NCI-H446 (cell line): ENCODE measurements at places on chromosomes 7 and 10.

DNA sequence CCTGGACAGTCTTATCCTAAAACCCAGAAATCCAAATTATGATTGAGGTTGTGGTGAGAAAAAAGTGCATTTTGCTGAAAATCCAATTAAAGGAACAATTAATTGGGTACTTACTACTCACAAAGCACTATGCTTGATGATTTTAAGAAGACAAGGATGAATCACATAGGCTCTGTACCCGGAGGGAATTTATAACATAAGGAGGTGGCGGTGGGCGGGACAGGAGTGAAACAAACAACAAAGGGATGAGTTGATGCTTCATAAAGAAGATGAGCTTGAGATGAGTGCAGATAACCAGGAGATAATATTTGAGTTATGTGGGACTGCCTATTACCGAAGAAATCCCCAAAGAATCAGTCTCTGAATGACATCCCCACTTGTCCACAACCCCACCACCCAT, 171.1 kb upstream of the FZD8 start:
- no peak for DNase-seq

- no peak for DNase-seq
Measured at GRCh38 chr7:122412441-122412840, 107.9 kb upstream of the FEZF1 start.

GRCh38 chr7:19519443-19520021, 189.3 kb downstream of the POLR1F start:
- DNase-seq: peak; percentile 24

- DNase-seq: no peak
Measured at GRCh38 chr10:47285381-47286115, 14.4 kb upstream of the GDF10 start.

GRCh38 chr7:80682744-80683143, 44.3 kb downstream of the CD36 start:
- no peak for DNase-seq

- DNase-seq: no peak
Measured at GRCh38 chr10:32059472-32059871, 3.2 kb upstream of the KIF5B start.

DNA sequence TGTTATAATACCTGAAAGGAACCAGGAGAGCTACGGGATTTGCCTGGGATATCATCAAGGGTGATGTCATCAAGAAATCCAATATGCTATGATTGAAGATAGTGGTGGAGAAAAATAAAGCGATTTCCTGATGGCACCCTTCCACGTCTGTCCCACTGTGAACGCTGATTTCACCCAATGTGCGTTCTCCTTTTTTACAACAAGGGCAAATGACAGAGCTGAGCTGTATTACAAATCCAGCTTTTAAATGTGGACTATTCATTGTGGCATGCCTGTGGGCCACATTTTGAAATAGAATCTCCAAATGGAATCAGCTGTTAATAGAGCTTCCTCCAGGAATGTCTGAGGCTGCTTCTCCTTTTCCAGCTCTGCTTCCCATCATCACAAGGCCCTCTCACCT, 23.3 kb downstream of the SLC13A4 start:
- DNase-seq: no peak

DNA sequence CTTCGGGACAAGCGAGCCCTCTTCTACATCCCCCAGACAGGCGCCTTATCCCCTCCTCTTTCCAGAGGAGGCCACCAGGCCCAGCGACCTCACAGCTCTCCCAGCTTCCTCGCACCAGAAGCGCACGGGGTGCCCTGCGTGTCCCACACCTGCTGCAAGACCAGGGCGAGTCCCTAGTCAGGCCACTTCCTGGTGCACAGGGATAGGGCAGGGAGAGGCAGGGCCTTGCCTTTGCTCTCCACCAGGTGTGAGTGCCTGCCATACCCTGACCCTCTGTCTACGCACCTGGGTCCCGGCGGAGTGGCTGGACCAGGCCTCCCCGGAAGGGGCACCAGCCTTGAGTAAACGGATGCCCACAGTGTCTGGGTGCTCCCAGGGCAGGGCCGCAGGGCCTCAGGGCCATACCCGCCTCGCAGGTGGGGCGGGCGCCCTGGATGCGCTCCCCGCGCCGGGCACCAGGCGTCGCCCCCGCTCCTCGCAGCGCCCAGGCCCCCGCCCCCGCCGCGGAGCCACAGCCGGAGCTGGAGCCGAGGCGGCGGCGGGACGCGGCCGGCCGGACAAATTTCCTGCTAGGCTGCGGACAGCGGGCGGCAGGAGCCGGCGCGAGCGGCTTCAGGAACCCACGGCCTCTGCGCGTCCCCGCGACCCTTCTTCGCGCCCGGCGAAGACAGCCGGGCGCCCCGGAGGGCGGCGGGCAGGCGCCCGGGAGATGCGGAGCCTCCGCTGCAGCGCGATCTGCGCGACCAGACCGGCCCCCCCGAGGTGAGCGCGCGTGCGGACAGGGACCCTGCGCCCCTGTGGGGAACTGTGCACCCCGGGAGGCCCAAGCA, at the start of gene PTPRE:
Gene PTPRE (plus strand): TSS at position 556 of the 830 bp plus-strand sequence. CDS start 133,779 bp downstream, outside the sequence.
- DNase-seq: no peak

- DNase-seq: peak; percentile 93
Measured at GRCh38 chr7:65872776-65873581, at the start of gene VKORC1L1. TSS of gene VKORC1L1 (plus strand) at chr7:65873074. CDS start at chr7:65873372, 298 bp downstream.

GRCh38 chr10:1928606-1929005, 191.3 kb upstream of the ADARB2 start:
- no peak for DNase-seq

- no peak for DNase-seq
Measured at GRCh38 chr10:61987951-61988379, 86.5 kb downstream of the ARID5B start.
